ENCODE measurements at places on chromosomes 5 and 9.

DNA sequence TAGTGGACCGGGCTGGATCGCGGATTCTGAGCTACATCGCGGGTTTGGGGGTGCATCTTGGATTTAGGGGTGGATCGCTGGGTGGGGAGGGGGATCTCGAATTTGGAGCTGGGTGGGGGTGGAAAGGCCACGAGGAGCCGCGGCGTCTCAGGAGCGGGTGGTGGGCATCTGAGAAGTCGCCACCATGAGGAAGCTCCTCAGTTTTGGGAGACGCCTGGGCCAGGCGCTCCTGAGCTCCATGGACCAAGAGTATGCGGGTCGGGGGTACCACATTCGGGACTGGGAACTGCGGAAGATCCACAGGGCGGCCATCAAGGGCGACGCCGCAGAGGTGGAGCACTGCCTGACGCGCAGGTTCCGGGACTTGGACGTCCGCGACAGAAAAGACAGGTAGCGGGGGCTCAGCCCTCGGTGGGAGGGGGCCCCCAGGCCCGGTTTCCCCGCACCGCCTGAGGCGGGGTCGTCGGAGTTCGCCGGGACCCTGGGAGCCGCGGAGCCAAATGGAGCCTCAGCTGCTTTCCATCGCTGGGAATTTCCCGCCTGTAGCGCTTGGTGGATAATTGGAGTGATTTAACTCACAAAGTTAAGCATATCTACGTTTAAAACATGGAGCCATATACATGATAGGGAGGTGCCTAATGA lies 376 bp downstream of the ANKRD18B start:
- no peak for DNase-seq

- DNase-seq: no peak
Measured at GRCh38 chr9:98911042-98911441, 32.7 kb upstream of the COL15A1 start.

- DNase-seq: no peak
Measured at GRCh38 chr5:3736926-3737325, 141.3 kb downstream of the IRX1 start.

GRCh38 chr5:93018461-93018860 lies 562.6 kb downstream of the NR2F1-AS1 start:
- DNase-seq: no peak

DNA sequence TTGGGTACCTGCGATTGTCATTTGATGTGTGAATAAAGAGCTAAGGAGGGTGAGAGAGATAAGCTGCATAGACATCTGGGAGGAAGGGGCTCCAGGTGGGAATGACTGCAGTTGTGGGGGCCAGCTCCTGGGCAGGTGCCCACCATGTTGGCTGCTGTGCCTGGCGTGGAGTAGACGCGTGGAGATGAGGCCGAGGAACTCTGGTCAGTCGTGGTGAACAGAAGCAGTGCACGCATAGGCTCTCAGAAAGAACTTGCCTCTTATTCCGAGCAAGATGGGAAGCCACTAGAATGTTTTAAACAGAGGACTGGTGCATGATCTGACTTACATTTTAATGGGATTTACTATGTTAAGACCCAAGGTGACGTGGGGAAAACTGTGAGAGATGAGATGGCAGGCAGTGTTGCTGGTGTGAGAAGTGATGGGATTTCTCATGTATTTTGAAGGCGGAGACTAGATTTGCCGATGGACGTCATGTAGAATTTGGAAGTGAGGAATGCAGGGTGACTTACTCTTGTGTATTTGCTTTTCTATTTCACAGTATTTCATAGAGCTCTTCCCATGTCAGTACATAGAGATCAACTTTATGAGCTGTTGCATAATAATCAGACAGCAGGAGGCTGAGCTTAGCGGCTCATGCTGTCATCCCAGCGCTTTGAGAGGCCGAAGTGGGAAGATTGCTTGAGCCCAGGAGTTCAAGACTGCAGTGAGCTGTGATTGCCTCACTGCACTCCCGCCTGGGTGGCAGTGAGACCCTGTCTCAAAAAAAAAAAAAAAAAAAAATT lies 71.1 kb downstream of the EHMT1 start:
- no peak for DNase-seq

DNA sequence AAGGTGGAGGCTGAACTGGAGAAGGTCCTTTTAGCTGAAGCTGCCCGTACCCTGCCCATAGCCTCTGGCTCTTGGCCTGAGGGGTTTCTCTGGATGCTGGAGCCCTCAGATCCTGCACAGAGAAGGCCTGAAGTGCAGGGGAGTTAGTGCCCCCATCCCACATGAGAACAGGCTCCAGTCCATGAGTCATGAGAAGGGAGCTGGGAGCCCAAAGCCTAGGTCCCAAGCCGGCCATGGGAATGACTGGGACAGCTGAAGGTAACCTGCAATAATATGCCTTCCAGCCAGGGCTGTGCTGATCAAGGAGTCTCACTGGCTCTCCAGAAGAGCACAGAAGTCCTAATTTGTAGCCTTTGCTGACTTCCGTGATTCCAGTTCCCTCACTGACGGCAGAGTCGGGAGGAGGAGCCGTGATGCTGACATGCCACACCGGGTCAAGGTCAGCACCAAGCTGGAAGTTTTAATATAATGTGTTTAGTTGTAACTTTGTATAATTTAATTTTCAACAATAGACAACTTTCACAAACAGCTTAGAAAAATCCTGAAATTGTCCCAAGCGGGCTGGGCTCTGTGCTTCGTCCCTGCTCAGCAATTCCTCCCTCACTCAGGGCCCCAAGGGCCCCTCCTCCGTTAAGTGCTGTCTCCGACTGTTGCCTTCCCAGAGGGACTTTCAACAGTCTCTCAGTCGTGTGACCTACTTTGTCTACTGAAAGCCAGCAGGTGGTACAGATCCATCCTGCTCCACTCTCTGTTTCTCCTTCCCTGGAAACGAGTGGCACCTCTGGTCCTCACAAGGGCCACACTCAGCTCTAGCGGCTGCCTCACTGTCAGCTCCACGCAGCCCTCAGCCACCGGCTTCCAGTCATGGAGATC lies 387.8 kb downstream of the GADD45G start:
- DNase-seq: no peak

DNA sequence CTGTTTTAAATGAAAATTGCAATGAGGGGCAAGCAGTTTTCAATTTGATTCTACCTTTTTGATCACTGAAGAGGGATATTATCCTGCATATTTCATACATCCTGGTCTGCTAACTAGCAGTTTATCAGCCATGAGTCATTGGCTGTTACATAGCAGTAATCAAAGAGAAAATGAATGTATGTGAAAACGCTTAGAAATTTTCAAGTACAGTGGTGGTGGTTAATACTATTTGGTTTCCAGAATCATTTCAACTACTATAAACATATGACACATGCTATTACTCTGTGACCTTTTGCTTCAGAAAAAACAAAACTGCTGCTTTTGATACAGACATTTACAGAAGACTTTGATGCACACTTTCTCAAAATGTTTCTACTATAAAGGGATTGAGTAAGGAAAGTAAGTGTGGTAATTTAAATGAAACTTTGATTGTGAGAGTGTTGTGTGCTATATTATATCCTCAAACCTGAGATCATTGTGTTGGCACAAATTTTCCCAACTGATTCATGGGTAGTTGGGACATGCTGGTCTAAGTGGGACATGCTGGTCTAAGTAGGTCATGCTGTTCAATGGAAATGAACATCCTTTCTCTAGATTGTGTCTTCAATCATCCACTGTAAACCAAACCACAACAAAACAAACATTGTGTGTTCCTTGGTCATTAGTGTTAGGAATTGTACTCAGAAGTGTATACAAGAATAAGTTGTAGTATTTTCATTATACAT lies 5.1 kb downstream of the RNF14 start:
- DNase-seq: no peak

DNA sequence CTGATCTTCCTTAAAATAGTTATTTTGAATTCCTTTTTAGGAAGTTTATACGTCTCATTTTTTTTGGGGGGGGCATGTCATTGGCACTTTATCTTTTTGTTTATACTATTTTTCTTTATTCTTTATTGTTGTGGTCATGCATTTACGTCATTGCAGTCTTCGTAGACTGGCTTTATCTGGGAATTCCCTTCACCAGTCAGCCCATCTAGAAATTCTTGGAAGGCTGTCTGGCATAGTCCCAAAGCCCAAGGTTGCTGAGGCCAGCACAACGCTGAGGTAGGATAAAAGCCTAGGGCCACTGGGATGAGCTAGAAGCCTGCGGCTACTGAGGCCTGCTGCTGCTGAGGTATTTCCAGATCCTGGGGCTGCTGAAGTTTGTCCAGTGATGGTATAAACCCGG lies 121.5 kb downstream of the ISOC1 start:
- DNase-seq: no peak

- no peak for DNase-seq
Measured at GRCh38 chr5:63743096-63743798, 219.0 kb downstream of the HTR1A start.

DNA sequence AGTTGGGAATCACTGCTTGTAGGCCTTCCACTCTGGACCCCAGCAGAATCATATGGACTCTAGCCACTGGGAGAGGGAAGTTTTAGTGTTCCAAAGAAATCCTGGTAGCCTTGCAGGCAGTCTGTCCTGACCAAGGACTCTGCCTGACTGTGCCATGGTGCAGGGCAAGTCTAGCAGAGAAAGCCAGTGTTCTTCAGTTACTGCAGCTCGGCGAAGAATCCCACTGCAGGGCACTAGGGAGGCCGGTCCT lies 20.3 kb upstream of the MATR3 start:
- DNase-seq: no peak

DNA sequence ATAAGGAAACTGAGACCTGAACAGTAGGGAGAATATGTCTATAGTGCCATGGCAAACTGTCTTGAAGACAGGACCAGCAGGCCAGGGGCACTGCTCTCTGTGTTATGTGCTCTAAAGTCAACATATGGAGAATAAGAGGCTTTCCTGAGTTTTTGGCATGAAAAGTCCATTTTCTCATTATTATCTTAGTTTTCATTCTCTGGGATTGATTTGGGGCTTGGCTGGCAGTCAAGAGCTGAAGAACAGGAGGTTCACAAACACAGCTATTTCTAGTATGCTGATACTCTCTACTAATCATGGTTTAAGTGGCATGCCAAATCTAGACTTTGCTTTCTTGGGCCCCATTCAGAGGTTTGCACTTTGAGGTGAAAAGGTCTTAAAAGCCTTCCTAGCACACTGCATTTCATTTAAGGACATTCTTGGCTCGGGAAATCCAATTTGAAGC lies 404.4 kb downstream of the ZNF608 start:
- no peak for DNase-seq

DNA sequence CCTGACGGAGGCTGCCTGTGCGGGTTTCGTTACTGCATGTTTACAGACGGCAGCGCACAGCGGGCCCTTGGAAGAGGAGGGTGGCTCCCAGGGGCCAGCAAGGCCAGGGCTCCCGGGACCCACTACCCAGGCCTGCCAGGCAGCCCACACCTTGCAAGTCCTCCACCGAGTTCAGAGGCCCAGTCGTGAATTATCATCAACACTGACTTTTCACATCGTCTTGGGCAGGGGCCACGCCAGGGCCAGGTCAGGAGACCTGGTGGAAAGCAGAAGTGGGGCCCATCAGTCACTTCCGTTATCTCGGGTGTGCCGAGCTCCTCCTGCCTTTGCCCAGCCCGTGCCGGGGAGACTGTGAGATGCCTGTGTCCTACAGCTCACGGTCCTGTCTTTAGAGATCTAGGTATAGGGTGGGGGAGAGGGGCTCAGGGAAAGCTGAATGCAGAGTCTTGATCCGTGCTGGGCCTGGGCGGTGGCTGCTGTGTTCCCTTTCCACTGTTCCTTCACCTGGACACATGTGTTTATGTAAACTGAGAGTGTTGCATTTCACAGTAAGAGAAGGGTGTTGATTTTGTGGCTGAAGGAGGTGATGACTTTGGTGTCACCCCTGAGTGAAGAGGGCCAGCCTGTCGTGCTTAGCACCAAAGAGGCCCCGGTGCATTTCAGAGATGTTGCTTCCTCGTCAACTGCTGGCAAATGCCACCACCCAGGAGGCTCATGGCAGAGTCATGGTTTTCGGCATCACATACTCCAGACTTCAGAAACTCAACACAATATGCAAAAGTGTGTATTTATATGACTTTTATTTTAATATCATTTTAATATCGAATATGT lies 175.2 kb downstream of the GAPVD1 start:
- DNase-seq: no peak

DNA sequence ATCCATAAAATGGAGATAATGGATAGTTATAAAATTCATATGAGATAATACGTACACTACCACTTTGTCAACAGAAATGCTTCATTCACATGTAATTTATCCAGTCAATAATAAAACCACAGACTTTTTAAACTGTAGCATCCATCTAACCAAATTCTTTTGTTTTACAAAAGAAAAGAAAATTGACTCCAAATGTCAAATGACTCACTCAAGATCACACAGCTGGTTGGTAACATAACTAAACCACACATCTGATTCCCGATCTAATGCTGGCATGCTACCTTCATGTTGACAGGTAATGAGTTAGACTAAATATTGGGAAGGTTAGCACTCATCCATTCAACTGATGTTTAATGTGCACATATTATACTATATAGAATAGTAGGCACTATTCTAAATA lies 4.9 kb downstream of the FRMD3 start:
- no peak for DNase-seq

DNA sequence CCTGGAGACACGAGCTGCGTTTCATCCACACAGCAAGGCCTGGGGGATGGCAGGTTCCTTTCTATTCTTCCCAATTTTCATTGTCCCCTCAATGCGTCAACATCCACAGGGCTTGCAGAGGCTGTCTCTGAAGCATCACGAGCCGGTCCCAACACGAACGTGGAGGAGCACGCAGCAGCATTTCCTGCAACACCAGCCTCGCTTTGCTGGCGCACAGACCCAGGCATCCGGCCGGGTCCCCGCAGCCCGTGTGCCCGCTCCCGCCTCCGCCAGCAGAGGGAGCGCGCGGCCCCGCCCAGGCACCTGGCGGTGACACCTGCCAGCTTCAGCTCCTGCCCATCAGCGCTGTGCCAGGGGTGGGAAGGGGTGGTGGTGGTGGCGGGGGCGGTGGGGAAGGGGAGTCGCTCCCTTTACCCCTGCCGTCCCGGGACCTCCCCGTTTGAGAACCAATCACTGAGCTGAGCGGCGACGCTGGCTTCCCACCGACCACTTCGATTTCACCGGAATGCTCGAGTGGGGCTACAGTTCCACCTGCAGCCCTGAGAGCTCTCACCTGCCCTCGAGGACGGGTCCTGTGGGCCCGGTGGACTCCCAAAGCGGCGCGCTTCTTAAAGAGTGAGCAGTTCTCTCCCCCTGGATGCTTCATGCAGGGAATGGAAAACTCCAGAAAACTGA lies 464.5 kb downstream of the ICE1 start:
- DNase-seq: no peak

- no peak for DNase-seq
Measured at GRCh38 chr5:94784536-94785505, 166.4 kb downstream of the SLF1 start.

GRCh38 chr5:57503433-57503832 lies 20.8 kb upstream of the ACTBL2 start:
- DNase-seq: no peak

GRCh38 chr9:73213300-73213699 lies 61.6 kb downstream of the ANXA1 start:
- DNase-seq: no peak

Data from activated CD4-positive, alpha-beta T cell treated with anti-CD3 and anti-CD28 coated beads for 4 hours (primary cell).